ENCODE measurements at places on chromosomes 3 and 15.
A peak's percentile ranks its signal among the peaks of the same experiment; 100 is the strongest.

- no peak for DNase-seq
These were observed 23.6 kb downstream of the PTPN23 start for GRCh38 chr3:47404431-47404876.

- DNase-seq = no peak
These were observed 447.4 kb downstream of the AGBL1 start for GRCh38 chr15:86526938-86527690.

DNA sequence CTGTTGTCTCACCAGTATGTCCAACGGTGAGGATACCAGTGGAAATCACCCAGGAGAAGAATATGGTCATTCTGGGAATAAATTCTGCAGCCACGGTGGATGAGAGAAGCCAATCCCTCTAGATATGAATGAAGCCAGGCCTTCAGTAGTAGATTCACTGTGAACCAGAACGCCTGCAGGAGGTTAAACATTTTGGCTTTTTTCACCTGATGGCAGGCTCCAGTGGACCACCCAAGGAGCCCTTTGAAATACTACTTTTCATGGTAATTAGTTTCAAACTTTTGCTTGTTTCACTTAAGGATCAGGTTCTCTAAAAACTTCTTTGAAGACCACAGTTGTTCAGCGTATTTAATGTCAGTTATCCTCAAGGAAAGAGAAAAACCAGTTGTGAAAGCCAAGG, 353.4 kb downstream of the RORA start:
- DNase-seq = no peak

DNA sequence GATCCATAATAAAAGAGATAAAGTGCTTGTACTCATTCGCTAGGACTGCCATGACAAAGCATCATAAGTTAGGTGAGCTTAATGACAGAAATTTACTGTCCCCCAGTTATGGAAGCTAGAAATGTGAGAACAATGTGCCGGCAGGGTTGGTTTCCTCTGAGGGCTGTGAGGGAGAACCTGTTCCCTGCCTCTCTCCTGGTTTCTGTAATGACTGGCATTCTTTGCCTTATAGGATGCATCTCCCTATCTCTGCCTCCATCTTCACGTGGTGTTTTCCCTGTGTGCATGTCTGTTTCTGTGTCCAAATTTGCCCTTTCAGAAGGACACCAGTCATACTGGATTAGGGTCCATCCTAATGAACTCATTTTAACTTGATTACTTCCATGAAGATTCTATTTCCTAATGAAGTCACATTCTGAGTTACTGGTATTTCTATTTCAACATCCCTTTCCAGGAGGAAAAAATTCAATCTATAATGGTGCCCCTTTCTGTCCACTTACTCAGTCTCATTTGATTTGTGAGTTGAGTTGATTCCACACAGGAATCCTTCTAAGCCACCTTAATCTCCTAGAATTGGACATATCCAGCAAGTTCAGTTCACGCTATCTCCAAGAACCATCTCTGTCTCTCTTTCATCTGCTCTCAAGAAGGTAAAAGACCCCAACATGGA, 71.2 kb upstream of the LIPC start:
- no peak for DNase-seq

GRCh38 chr3:81170298-81170697, 591.1 kb downstream of the GBE1 start:
- DNase-seq = no peak

GRCh38 chr3:55128225-55128823, 200.5 kb upstream of the LRTM1 start:
- no peak for DNase-seq

DNA sequence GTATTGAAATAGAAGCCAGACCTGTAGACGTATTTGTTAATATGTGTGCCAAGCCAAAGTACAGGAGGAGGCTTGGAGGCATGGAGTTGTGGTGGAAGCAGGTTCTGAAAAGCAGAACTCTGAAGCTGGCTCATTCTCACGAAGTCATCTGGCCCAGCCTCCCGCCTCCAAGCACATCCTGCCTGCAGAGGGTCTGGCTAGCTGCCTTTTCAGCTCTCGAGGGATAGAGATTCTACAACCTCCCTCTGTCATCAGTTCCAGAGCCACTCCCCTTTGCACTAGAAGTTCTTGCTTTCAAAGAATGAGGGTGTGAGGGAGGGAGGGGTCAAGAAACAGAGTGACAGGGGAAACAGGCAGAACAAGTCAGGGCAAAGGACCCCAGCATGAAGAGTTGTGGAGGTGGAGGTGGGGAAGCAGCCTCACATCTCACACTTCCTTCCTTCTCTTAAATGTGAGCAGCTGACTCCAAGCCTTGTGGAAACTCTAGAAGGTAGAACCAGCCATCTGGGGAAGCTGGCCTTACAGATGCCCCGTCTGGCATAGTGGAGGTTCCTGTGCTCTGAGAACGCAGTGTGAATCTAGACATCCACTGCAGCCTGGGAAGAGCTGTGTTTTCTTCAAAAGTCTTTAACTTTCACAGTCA, 95.3 kb downstream of the SLC49A4 start:
- DNase-seq = no peak

DNA sequence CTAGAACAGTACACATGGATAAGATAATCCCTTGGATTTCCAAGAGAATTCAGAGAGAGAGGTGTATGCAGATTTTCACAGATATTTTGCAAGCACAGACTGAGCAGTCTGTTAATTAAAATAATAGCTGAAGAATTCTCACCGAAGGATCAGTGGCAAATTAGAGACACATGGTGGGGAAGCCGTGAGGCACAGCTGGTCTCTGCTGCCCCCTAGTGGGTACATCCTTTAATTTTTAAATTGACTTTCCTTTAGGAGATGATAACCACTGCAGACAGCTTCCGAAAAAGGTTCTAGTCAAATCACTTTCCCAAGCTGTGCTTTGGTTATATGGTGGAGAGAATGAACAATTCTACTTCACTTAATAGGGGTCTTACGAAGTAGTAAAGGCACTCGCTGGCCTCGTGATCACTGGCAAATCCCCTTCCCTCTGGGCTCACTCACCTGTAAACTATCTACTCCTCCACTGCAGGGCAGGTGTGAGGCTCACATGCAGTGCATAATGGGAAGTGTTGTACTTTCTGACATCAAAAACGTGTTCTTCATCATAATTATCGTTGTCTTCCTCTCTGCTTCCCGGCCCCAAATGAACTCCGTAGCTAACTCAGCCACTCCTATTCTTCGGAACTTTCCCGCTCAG, 19.5 kb downstream of the MESD start:
- DNase-seq = peak; percentile 63

- no peak for DNase-seq
These were observed 10.8 kb upstream of the NR1D2 start for GRCh38 chr3:23934253-23934652.

DNA sequence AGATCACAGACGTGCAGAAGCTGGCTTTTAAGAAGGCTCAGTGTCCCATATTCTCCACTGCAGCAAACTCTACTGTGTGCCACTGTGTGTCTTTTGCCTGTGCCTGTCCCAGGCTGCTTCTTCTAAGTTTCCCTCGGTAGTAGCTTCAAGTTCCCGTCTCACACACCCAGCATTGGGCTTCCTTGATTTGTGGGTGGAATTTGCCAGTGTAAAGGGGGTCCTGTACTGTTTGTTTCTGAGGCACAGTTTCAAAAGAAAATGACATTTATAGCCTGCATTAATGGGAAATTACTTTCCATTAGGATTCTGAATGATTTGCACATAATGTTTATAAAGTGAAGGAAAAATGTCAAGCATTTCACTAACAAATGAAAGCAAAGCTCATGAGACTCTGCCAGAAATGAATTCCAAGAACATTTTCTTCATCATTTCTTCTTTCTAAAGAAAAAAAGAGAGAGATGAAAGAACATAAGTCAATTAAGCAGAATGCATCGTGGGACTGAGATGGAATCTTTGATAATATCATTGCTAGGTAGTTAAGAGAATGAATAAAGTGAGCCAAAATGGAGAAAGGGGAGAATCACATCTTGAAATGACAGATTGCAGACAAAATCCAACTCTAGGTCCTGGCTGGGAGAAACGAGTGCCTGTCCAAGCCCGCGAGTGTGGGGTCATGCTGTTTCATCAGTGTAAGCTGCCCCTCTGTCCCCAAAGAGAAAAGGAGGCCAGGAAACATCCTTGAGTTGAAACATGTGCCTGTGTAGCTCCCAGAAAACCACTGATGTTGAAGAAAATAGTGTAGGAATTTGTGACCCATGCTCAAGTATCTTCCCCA, 48.6 kb upstream of the ADAMTSL3 start:
- DNase-seq = no peak

- DNase-seq = no peak
These were observed 730.7 kb downstream of the AGBL1 start for GRCh38 chr15:86810329-86810728.

DNA sequence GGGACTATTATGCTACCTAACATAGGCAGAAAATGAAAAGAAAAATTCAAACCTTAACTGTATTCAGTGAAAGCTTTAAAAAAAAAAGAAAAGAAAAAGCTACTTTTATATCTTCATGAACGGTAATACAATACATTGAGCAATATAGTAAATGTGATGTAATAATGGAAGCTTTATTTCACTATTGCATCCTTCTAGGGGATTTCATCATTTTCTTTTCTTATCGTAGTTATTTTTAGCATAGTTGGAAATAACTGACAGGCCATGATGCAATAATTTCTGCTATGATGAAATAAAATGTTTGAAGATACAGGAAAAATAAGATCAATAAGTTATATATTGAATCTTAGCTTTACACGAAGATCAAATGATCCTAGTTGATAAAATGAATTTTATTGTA, 40.3 kb upstream of the ZCWPW2 start:
- DNase-seq = no peak

DNA sequence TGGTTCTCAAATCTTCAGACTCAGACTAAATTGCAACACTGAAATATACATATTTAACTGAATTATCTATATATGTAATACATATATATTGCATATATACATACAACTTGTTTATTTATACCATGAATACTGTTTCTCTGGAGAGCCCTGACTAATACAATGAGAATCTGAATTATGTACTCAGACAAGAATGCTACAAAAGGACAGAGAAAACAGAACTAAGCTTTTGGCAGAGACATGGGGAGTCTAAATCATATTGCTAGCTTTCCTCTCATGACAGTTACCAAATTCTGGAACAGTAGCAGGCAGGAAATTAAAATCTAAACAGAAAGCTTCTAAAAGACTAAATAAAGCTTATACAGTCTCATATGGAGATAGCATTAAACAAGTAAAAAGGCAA, 142.4 kb upstream of the KCNMB2 start:
- no peak for DNase-seq

GRCh38 chr15:42712584-42712983, 24.3 kb downstream of the CDAN1 start:
- DNase-seq = no peak

DNA sequence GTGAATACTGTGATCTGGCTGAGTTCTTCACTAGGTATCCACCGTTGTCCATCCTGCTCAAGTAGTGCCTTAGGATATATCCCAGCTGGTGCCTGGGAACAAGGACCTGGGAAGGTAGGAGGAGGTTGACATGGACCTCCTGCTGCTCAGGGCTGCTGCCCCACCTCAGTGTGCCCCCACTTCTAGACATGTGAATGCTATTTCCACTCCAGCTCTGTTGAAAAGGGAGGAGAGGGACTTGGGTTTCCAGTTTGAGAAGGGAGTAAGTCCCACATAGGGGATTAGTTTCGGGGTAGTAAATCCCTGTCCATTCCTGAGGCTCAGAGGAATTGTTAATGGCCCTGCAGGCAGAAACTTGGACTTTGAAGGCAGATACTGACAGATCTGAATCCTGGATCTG, 32.9 kb upstream of the ETV5 start:
- DNase-seq = no peak

DNA sequence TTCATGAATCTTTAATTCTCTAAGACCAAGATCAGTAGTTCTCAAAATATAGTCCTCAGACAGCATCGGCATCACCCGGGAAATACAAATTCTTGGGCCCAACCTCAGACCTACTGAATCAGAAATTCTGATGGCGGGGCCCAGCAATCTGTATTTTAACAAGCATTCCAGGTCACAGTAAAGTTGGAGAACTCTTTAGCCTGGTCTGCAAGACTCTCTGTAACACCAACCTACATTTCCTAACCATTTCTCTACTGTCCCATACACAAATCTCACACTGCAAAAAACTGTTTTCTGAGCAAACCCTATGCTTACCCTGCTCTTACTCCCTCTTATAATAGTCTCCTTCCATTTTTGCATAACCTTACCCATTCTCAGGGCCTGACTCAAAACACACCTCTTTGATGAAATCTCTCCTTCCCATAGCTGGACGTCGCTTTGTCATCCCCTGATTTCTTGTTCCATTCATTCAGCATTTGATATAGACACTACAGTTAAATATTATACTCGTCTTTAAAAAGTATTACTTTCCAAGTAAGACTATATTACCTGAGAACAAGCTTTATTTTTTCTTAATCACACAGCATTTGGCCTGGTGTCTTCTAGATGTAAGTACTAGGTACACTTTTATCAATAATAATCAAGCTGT, 83.3 kb upstream of the MYO5C start:
- DNase-seq = no peak

GRCh38 chr3:127446756-127447155, 143.8 kb downstream of the TPRA1 start:
- no peak for DNase-seq

GRCh38 chr3:31565288-31565687, 32.6 kb downstream of the STT3B start:
- no peak for DNase-seq

- no peak for DNase-seq
These were observed 50.0 kb downstream of the DRD3 start for GRCh38 chr3:114128826-114129225.

DNA sequence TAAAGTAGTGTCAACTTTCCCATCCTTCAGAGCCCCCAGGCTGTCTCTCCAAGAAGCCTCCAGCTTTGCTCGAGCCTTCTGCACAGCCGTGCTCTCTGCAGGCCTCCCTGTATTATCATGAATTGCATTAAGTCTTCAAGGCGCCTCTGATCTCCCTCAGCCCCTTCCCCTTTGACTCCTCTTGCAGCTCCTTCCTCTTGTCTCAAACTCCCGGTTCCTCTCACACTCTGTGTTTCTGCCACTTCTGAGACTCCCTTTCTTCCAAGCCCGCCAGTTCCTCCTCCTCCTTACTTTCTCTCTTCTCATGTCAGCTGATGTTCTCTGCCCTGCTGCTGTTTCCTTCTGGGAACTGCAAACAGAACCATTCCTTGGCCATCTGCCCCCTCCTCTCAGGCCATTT, 418.8 kb downstream of the EPHB1 start:
- no peak for DNase-seq

DNA sequence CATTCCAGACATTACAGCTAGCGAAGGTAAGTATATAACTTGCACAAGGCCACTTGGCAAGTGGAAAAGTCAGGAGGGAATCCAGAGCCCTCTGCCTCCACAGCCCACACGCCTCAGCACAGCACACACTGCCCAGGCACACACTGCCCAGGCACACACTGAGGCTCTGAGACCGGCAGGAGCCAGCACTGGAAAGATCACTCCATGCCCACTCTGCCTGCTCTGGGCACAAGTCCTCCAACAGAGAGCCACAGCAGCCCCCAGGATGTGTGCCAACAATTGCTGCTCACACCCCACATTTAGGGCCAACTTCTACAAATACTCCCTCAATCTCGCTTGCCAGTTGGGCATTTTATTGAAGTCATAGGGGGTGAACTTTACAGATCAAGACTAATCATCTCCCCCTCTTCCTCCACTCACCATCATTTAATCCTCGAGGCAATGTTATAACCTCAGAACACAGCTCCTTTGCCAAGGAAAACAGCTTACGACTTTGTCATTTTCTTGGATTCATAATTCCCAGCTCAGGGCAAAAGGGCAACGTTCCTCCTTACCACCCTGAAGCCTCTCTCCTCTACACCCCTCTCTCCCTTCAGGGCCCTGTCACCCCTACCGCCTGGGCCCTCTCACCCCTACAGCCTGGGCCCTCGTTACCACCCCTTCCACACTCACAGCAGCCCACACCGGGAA, 53.0 kb upstream of the TPM1 start:
- DNase-seq = no peak

Data from T-helper 2 cell (primary cell).